Fibroblast of skin of left biceps (primary cell): ENCODE measurements at places on chromosomes 2 and 18.
A peak's percentile ranks its signal among the peaks of the same experiment; 100 is the strongest.

DNA sequence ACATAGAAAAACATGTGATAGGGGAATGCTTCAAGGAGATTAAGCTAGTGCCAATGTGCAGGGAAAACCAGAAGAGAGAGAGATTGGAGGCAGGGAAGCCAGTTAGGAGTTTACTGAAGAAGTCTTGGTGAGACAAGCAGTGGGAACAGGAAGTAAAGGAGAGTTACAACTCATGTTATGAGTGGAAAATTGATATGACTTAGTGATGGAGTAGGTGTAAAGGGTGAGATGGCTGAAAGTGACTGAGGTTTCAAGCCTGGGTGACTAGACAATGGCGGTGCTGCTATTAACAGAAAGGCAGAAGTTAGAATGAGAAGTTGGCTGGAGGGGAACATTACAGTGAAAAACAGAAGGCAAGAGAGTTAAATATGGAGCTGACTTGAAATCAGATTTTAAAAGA lies 16.5 kb downstream of the DOK1 start:
- DNase-seq = no peak

DNA sequence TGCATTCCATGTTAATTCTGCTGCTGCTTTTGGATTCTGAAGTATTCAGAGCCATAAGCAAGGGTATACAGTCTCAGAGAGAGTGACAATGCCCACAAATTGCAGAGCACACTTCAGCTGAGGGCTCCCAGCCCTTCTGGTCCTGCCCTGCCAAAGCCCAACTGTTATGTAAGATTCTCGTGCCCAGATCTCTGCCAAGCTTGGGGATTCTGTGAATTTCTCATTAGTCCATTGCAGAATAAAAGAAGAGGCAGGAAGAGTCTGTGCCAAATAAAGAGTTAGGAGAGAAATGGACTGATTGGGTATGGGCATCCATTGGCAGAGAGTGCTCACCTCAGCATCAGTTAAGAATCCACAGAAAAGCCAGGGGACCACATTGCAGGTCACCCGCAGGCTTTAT lies 112.0 kb upstream of the PNPT1 start:
- no peak for DNase-seq

DNA sequence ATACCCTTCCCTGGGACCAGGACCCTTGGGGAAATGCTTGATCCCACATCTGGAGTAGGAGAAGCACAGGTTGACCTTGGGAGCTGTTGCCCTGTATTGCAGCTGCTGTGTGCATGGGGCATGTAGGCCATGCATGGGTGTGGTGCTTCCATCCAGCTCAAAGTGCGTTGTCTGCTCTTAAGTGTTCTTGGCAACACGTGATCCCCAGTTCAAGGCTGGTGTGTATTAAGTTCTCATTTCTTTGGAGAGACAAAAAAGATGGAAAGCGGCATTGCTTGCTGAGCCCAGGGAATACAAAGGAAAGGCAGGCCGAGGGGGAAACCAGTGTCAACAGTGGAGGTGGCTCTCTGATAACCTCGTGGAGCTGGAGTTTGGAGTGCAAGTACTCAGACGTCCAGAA lies 110.7 kb downstream of the RTP5 start:
- DNase-seq = no peak

DNA sequence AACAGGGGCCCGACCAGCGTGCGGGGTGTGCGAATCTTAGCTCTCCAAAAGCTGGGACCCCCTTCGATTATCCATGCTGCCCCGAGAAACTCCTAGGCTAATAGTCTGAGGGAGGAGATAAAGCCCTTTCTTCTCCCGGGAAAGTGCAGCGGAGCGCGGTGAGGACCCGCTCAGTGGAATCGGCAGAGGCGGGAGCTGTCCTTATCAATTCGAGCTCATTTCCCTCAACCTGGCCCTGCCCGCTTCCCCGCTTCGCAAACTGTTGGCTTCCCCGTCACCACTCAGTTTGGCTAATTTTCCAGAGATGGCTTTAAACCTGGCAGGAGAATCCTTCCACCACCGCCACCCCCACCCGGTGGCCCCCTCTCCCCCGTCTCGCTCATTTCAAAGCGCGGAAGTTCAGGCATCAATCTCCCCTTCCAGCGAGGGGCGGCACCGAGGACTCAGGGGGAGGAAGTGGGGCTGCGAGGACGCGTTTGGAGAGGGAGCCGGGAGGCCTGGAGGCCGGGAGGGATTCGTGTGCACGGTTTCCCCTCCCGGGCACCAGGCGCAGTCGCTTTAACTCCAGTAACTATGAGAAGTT lies 1.6 kb downstream of the KLHL14 start:
- no peak for DNase-seq

GRCh38 chr2:191657977-191658376 lies 20.0 kb upstream of the NABP1 start:
- peak; percentile 56 for DNase-seq

DNA sequence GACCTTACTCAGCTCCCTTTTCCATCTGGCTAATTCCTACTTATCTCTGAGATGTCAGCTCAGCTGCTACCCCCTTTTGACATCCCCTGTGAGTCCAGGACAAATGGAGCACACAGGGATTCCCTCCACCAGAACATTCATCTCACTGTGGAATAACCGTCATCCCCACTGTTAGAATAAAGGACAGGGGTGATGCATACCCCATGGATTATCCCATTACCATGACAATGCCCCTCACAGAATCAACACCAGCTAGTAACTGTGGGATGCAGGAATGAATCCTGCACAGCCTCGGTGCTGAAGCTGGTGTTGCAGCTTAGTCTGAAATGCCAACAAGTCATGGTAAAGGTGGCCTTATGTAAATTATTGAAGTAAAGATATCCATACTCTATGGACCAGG lies 624.8 kb upstream of the RAB6C start:
- DNase-seq = no peak

GRCh38 chr2:130996691-130997090 lies 96.6 kb downstream of the FAM168B start:
- DNase-seq = no peak

GRCh38 chr2:215830304-215830703 lies 183.0 kb downstream of the MREG start:
- no peak for DNase-seq

DNA sequence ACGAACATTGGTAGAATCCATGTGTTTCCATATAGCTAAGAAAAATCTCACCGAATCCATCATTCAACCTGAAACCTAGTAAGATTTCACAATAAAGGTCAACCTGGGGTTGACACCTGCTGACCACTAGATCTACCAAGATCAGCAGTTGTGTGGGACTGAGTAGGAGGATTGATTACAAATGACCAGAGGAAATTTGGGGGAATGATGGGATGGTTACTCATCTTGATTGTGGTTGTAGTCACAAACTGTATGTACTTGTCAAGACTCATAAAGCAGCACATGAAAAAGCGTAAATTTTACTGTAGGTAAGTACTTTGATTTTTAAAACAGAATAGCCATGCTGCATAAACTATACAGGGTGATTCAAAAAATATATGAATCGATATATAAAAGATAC lies 14.7 kb downstream of the DAPL1 start:
- DNase-seq = no peak

DNA sequence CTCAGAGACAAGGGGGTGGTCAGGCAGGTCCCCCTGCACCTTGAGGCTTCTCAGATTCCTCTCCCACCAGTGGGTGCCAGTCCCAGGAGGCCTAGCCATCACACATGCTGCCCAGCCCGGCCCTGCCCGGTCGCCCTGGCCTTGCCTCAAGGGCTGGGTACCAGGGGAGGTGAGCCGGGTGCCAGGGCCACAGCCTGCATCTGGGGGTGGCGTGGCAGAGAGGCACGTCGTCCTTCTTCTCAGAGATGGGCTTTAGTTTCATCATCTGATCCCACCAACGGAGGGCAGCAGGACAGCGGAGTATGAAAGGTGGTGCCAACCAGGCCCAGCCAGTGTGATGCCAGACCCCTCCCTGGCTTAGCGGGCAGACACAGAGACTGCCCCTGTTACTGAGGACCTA lies 161.7 kb downstream of the TFCP2L1 start:
- DNase-seq = no peak

DNA sequence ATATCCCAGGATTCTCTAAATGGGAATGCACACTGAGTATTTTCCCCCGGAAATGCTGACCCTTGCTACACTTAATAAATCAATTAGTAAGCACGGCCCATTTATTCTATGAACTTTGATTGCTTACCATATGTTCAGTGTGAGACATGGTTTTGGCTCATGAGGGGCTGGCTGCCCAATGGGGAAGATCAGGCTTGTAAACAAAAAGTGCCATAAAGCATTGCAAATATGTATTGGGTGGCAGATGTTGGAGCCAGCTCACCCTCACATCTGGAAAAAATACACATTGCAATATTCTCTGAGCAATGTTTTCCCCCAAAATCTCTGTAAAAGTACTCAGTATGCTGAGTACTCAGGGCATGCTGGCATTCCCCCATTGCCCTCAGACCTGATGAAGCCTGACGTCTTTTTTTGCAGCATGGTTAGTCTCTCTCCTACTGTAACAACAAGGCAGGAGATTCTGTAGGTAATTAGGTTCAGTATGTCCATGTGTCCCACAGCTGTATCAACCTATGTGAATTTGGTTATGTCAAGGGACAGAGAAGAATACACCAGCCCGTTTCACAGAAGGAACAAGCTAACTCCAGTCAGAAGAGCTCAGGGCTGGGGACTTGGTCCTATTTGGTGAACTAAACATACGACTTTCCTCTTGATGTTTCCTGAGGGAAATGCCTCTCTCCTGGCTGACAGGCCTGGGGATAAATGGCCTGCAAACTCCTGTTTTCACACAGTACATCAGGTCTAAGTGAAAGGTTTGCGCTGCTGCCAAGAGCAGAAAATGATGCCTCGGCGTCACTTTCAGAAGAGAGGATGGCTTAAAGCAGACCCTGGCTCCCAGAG lies 202.4 kb downstream of the INSIG2 start:
- no peak for DNase-seq
